ENCODE measurements at places on chromosomes 5 and 9. TPM values are rescaled to one million over a fixed set of nuclear protein-coding genes. Genes with fewer than 3 reads are reported as not detected.
A peak's percentile ranks its signal among the peaks of the same experiment; 100 is the strongest.

- DNase-seq = no peak
Measured at GRCh38 chr9:11931109-11931508, 762.1 kb upstream of the TYRP1 start.

DNA sequence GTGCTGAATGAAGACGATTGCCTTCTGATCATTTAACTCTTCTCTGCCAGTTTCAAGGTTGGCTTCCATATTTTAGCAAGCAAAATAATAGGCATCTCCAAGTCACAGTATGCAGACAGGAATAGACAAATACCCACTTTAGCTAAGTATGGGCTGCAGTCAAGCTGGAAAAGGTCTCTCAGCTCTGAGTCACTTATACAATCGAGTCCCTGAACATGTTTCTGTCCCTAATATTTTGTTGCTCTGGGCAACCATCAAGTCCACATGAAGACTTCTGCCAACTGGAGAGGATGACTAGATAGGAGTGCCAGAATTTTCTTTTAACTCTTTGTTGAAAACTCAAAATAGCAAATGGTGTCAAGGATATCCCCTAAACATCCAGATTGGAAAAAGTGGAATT, 575.3 kb downstream of the RAB3C start:
- DNase-seq = no peak

- DNase-seq = no peak
Measured at GRCh38 chr9:122036988-122037387, 56.1 kb downstream of the TTLL11 start.

DNA sequence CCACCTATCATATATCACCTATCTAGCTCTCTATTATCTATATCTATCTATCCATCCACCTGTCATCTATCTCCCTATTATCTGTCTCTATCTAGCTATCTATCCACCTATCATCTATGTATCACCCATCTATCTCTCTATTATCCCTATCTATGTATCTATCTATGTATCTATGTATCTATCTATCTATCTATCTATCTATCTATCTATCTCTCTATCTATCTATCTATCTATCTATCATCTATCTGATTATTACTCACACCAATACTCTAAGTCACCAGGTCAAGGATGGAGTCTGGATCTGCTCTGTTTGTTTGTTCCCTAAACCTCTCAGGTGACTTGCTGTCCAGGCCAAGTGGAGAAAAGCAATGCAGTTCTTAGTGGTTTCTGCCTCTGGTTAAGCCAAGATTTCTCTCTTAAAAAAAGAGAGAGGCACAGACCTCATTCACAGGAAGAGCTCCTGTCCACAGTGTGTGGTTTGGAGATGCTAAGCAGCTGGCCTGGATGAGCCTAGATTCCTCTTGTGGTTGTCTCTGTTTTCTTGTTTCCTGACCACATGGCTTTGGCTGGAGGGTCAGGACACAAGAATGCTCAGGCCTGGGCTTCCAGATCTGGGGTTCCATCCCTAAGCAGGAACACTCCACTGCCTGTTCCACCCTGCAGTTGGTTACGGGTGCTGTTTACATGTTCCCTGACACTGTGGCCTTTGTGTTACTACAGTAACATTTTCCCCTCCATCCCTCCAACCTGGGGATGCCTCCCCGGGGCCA, 133.4 kb downstream of the PHF2 start:
- no peak for DNase-seq

DNA sequence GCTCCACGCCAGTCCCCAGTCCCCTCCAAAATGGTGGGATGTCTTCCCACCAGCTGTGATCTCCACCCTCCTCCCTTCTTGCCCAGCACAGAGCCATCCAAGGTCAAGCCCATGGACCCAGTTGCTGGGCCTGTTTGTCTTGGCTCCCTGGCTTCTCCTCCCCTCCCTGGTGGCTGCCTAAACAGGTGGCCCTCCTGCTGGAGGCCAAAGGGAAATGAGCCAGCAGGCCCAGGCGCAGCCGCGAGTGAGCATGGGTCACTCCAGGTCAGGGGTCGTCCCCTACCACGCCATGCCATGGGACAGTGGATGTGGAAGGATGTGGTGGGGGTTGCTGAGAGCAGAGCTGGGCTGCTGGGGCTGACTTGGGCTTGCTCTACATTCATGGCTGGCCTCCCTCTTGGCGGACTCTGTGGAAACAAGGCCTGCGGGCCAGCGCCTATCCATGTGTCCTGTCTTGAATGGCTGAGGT, 33.6 kb downstream of the COL15A1 start:
- DNase-seq = peak; percentile 50

GRCh38 chr9:137168573-137168903, 1.3 kb downstream of the LRRC26 start:
- DNase-seq = no peak

DNA sequence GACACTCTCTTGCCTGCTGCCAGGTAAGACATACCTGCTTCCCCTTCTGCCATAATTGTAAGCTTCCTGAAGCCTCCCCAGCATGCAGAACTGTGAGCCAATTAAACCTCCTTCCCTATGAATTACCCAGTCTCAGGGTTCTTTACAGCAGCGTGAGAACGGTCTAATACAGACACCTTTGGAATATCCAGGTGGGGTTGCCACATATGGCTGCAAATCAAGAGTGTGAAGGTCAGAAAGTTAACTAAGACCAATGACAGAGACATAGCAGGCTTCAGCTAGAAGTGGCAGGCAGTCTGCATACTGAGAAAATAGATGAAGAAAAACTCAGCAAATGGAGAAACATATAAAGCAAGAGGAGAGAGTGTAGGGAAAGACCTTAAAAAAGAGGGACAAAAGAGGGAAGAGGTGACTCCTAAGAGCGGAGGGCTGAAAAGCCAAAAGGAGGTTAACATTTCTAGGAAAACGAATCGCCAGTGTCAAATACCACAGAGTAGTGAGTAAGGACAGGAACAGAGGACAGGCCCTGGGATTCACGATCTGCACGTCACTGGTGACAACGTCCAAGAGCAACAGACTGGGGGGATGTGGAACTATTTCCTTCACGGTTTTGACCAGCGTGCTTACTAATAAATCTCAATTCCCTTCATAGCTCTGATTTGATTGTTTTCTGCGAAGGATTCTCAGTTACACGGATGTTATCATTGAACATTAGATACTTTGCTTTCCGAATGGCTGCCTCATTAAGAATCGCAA, 1.7 kb upstream of the ACO1 start:
- DNase-seq = no peak

The F2RL2 gene
- total RNA-seq = 0.39 TPM

GRCh38 chr9:110650991-110651411, 17.6 kb upstream of the MUSK start:
- no peak for DNase-seq

GRCh38 chr9:96067004-96067403, 191.5 kb downstream of the ERCC6L2 start:
- DNase-seq = no peak

The CDH9 gene
- not detected for total RNA-seq

- DNase-seq = no peak
Measured at GRCh38 chr9:121822093-121823085, 171.0 kb downstream of the DAB2IP start.

GRCh38 chr5:74927336-74927735, 61.1 kb upstream of the FAM169A start:
- no peak for DNase-seq

DNA sequence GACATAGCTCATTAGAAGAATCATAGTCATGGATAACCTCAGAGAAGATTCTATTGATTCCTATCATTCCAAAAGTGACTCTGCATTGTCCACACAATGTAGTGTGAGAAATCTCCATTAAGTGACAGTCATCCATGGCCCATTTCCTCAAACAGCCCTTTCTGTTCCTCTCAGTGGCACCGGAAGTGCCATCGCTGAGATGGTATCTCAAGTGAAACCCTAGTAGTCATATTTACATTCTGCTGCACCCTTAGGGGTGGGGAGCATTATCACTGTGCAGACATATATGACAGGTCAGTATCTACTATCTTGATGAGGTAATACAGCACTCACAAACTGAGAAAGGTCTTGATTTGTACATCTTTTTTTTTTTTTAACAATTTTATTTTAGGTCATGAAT, 55.4 kb upstream of the MIER3 start:
- DNase-seq = no peak

- DNase-seq = no peak
Measured at GRCh38 chr9:98303633-98304125, 48.2 kb upstream of the TBC1D2 start.

- DNase-seq = peak; percentile 83
Measured at GRCh38 chr9:97501177-97501971, at the start of gene TMOD1. TMOD1 (plus strand) TSS chr9:97501666; CDS start chr9:97524189, 22,523 bp downstream.

The ENTPD2 gene
- total RNA-seq = 0.60 TPM

GRCh38 chr9:134660407-134660806, 18.8 kb downstream of the COL5A1 start:
- no peak for DNase-seq

- peak; percentile 22 for DNase-seq
Measured at GRCh38 chr9:27460226-27461023, 63.7 kb upstream of the IFNK start.

The KIAA0825 gene
- 3.0 TPM for total RNA-seq

DNA sequence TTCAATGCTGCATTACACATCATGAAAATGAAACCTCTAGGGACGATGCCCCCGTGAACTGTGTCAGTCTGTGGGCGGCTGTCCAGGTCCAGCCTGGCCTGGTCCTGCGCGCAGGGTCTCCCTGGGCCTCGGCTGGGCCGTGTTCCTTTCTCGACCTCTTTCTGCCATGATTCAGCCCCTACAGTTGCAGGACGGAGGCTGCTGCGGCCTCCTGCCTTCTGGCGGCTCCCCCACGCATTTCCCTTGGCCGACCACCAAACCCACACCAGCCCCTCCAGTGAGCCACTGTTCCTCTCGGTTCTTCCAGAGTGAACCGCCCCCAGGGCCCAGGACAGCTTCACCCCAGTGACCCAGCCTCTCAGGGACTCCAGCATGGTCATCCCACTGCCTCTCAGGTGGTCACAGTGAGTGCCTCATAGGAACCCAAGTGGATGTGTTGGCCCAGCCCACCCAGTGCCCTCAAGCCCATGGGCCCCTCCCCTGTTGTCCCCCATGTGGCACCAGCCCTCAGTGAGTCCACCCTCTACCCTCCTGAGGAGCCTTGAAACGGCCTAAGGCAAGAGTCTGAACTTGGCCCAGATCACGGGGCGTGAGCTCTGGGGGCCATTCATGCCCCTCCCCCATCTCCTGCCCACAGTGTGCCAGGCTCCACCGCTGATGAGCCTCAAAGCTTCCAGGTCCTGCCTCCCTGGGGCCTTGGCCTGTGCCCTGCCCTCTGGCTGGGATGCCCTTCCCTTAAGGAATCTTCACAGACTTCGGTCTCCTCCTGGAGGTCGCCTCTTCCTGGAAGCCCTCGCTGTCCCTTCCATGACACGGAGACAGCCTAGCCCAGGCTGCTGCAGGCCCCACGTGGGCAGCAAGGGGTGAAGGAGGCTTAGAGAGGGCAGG, 10.0 kb upstream of the CLIC3 start:
- no peak for DNase-seq

GRCh38 chr5:57262541-57262940, 88.7 kb downstream of the GPBP1 start:
- no peak for DNase-seq

The SUSD1 gene
- 9.4 TPM for total RNA-seq

- no peak for DNase-seq
Measured at GRCh38 chr5:149887622-149888183, 56.9 kb downstream of the PDE6A start.

The CDH6 gene
- 2.3 TPM for total RNA-seq

The PAM gene
- total RNA-seq = 3,652 TPM

The TMEFF1 gene
- total RNA-seq = not detected

DNA sequence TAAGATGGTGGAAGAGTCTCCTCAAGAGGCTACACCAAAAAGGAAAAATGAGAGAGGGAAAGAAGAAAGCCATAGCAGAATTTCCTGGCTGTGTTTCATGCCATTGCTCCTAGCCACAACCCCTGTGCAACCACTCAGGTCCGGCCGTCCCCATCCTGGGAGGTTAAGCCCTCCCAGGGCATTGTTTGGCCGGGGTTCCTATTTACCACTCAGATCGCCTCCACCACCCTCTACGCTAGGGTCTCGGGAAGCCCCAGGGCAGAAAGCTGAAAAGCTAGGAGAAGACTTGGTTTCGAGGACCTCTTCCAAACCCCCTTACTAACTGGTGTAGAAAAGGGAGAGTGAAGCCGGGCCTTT, 715 bp downstream of the RC3H2 start:
- peak; percentile 43 for DNase-seq

GRCh38 chr5:43649256-43649655, 46.3 kb downstream of the NNT start:
- DNase-seq = no peak

DNA sequence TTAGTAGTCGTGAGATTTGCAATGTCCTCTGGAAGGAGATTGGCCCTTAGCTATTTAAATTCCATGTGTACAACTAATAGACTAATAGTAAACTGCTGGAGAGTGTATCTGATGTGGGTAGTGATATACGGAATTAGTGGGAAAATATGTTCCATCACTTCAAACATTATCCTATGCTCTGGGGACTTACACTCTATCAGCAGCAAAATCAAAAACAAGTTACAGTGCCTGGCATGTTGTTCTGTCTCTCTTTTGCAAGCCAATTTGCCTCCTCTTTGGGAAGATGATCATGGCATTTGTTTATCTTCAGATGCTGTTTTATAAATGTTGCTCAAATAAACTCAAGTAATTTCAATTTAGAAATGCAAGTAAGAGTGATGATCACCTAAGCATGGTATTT, 311.9 kb upstream of the ACO1 start:
- no peak for DNase-seq

DNA sequence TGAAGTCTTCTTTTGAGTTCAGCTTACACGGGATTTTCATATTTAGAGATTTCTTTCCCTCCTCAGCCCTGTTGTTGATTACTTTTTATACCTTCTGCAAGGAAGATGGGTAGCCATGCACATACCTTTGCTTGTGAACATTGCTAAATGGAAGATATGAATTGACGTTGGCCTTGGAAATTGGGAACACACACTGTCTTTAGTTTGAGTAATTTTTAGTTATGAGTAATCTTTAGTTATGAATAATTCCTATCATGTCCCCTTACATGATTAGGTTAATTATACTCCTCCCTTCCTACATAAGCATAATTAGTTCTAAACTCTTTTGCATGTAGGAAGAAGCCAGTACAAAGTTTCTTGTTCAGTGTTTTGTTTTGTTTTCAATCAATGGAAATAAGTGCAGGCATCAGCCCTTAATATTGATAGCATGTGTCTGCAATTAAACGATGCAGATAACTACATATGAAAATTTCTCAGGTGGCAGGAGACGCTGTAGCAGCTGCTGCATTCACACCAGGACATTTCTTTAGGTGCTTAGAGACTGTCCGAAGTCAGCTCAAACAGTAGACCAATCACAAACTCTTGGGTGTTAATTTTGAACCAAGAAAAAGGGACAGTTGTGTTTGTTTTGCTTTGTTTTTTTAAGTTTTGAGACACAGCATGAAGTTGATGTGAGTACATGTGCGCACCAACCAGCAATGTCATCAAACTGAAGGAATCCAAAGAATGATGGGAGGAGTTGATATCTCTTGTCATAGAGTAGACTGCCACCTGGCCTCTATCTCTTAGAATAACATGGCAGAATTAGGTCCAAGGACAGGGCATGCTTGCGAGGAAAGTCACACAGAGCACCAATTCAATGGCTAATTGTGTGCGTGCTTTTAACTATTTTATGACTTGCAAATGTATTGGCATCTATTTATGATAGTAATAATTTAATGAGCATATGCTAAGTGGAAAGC, 51.4 kb downstream of the SMARCA2 start:
- no peak for DNase-seq

- DNase-seq = no peak
Measured at GRCh38 chr5:139210585-139210984, 12.4 kb upstream of the SIL1 start.

Measured in left cardiac atrium (tissue), 4 donors.